ENCODE measurements at places on chromosomes 11 and 22. TPM values are rescaled to one million over a fixed set of nuclear protein-coding genes. Genes with fewer than 3 reads are reported as not detected.

Gene GRM5
- total RNA-seq = not detected

Gene ZNF280B
- total RNA-seq = 1.4 TPM

Gene TRIM48
- total RNA-seq = not detected

Gene DCDC1
- total RNA-seq = 0.64 TPM

Gene TRIM49
- not detected for total RNA-seq

Gene IFITM10
- 1.0 TPM for total RNA-seq

Gene KRTAP5-11
- total RNA-seq = not detected

Gene LDHAL6A
- total RNA-seq = not detected

Gene RIMBP3C
- total RNA-seq = 0.26 TPM

Gene TCN1
- total RNA-seq = 0.57 TPM

Gene OR8G5
- not detected for total RNA-seq

Gene MFRP
- total RNA-seq = not detected

Gene P2RX3
- 0.18 TPM for total RNA-seq

Gene DDTL
- total RNA-seq = 1.8 TPM

Gene CLDN5
- total RNA-seq = not detected

Gene BTBD18
- total RNA-seq = not detected

Gene EMID1
- total RNA-seq = 0.38 TPM

Gene PRG2
- total RNA-seq = not detected

Gene APOBEC3G
- not detected for total RNA-seq

Gene BRD1
- total RNA-seq = 13.7 TPM

Gene RIC8A
- 124 TPM for total RNA-seq

Gene SORL1
- 1.6 TPM for total RNA-seq

Gene KRTAP5-9
- 0.12 TPM for total RNA-seq

Gene CNTN5
- not detected for total RNA-seq

Gene KRTAP5-8
- not detected for total RNA-seq

Gene MMP13
- not detected for total RNA-seq

Gene MMP3
- total RNA-seq = 0.24 TPM

Gene ZNF74
- total RNA-seq = 5.9 TPM

Gene POTEH
- total RNA-seq = not detected

Gene LRRC4C
- total RNA-seq = not detected

Gene PHRF1
- 28.0 TPM for total RNA-seq

Gene DGCR2
- 22.9 TPM for total RNA-seq

Gene APOBEC3H
- 0.38 TPM for total RNA-seq

Gene TMEM191B
- total RNA-seq = 0.26 TPM

Gene CACNA1I
- total RNA-seq = 0.03 TPM

Gene TRPM5
- not detected for total RNA-seq

Gene ARFIP2
- 57.4 TPM for total RNA-seq

Gene PNPLA5
- not detected for total RNA-seq

Gene GPR83
- total RNA-seq = 0.06 TPM
